ENCODE measurements at places on chromosomes 16 and 17.

DNA sequence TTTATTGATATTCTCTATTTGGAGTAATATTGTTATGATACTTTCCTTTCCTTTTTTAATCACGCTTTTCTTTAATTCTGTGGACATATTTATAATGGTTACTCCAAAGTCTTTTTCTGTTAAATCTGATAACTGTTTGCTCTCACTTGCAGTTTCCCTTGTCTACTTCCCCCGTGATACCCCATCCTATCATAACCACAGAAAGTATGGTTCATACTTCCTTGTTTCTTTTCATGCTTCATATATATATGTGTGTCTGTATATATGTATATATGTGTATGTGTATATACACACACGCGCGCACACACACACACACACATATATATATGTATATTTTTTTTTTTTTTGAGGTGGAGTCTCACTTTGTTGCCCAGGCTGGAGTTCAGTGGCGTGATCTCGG lies 23.5 kb downstream of the SPECC1 start:
- DNase-seq = no peak

DNA sequence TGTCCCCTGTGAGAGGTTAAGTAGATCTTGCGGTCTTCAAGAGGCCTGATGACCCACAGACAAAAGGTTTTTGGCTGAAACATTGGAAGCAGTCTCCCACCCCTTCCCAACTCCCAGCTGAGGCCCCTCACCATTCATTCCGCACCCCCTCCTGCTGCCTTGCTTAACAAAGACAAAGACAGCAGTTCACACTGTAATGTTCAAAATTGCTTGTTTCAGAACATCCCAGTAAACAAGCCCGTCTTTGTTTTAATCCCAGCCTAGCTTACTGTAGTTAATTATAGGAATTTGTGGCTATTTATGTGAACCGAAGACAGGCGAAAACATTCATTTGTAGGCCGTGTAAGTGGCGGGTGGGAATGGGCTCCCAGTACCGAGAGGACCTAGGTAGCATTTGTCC lies 55.7 kb downstream of the IRX5 start:
- no peak for DNase-seq

GRCh38 chr16:52254746-52255145 lies 292.2 kb downstream of the TOX3 start:
- DNase-seq = no peak

DNA sequence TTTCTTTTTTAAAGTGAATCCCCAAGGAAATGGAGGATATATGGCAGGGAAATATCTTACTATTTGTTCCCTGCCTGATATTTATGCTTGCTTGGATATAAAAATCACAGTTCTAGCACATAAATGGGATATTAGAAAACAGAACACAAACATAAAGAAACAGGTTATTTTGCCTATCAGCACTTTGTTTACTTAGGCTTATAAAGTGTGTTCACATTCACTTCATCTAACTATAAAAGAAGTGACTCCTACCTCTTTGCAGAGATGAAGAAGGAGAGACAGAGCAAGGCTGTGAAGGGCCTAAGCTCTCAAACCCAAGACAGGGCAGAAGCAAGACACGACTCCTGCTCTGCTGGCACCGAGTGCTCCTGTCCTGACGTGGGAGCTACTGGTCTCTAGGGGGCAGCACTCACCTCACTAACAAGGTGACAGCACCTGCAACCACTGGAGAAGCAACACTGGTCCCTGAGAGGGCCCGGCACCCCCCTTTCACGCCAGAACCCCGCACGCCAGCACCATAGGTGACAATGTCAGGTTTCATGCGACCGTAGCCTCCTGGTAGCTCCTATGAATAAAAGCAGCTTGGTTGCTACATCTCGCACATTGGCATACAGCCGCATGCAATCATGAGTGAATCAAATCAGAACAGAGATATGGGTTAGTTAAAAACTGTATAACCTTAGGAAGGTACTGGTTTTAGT lies 32.0 kb downstream of the MBTPS1 start:
- DNase-seq = peak; percentile 75

DNA sequence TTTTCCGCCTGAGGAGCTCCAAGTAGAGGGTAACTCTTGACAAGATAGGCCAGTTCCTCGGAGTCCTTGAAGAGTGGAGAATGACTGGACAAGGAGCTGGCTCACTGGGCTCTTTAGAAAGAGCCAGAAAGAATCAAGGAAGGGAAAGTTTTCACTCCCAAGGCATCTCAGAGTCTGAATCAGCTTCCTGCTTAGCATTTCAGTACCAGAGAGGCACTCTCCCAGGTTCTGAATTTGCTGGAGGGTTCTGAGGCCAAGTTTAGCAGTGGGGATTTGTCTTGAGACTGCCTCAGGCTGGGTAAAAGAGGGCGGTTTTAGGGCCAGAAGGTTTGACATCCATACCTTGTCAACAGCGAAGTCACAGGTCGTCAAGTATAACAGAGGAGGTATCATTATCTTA lies 25.5 kb downstream of the GP2 start:
- no peak for DNase-seq

DNA sequence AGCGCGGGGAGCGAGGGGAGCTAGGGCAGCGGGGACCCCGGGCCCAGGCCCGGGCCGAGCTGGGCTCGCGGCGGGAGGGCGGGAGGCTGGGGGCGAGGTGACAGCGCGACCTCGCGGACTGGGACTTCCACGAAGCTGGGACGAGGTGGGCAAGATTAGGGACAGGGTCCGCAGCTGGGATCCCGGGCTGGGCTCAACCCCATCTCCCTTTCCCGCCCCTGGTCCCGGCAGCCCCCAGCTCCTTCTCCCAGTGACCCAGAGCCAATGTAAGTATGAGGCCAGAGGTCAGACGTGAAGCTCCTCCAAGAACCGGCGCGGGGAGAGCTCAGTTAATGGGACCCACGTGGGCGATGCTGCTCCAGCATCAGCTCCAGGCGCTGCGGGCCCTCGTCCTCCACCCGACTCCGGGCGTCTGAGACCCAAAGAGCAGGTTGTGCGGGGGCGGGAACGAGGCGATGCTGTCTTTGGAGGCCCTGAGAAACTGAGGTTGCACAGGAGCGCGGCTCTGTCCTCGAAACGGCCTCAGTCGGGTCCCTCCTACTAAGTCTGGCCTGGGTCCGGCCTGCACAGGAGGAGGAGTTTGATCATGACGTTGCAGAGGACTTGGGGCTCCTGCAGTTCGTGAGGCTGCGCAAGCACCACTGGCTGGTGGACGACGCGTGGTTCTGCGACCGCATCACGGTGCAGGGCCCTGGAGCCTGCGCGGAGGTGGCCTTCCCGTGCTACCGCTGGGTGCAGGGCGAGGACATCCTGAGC lies 585 bp downstream of the ALOX12 start:
- DNase-seq = no peak

DNA sequence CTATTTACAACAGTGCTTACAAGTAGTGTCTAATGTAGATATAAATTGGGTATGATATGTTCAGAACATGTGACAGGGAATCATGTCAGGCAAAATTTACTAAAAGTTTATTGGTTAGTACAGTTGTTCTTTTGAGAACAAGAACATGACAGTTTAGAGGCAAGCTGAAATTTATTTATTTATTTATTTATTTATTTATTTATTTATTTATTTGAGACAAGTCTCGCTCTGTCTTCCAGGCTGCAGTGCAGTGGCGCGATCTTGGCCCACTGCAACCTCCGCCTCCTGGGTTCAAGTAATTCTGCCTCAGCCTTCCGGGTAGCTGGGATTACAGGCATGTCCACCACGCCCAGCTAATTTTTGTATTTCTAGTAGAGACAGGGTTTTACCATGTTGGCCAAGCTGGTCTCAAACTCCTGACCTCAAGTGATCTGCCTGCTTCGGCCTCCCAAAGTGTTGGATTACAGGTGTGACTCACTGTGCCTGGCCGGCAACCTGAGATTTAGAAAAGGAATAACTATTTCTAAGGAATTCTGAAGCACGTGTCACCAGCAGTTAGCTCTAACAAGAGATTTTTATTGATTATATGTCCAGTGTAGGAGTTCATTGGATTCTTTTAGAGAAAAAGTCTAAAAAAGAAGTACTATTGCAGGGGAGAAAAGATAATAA lies 24.9 kb downstream of the MRTFB start:
- DNase-seq = no peak

All from activated CD4-positive, alpha-beta T cell treated with anti-CD3 and anti-CD28 coated beads, Interleukin-2, amount 50 U/mL, for 48 hours (primary cell).